Regular cardiac myocyte (primary cell): ENCODE measurements at places on chromosomes 6 and 20. TPM values are rescaled to one million over a fixed set of nuclear protein-coding genes. Genes with fewer than 3 reads are reported as not detected.

ESR1 gene
- 0.77 and 1.1 TPM in 2 replicates for total RNA-seq

TFAP2A gene
- 0.85 TPM in 1 of 2 replicates, not detected in the other for total RNA-seq

SLC17A1 gene
- total RNA-seq = not detected in 2 replicates

ARMH2 gene
- not detected in 2 replicates for total RNA-seq

OOEP gene
- not detected in 2 replicates for total RNA-seq

HAO1 gene
- not detected in 2 replicates for total RNA-seq

SAMD5 gene
- total RNA-seq = under 0.01 TPM in 2 replicates

VGLL2 gene
- total RNA-seq = not detected in 2 replicates

C20orf202 gene
- total RNA-seq = not detected in 2 replicates

VSTM2L gene
- total RNA-seq = 2.5 and 3.7 TPM in 2 replicates

CHRNA4 gene
- not detected in 2 replicates for total RNA-seq

TMEM217 gene
- total RNA-seq = 1.2 and 2.5 TPM in 2 replicates

RAET1L gene
- total RNA-seq = not detected in 2 replicates

JPH2 gene
- total RNA-seq = 0.96 and 2.5 TPM in 2 replicates

CYP39A1 gene
- under 0.01 and 1.1 TPM in 2 replicates for total RNA-seq

TMC2 gene
- not detected in 2 replicates for total RNA-seq

EPPIN gene
- not detected in 2 replicates for total RNA-seq

ANGPT4 gene
- under 0.01 TPM in 1 of 2 replicates, not detected in the other for total RNA-seq

SLC22A1 gene
- under 0.01 and 0.38 TPM in 2 replicates for total RNA-seq

STAU1 gene
- 32.4 and 40.5 TPM in 2 replicates for total RNA-seq

C6orf15 gene
- total RNA-seq = not detected in 2 replicates

GPANK1 gene
- 14.1 and 22.2 TPM in 2 replicates for total RNA-seq

KCNQ2 gene
- 0.19 TPM in 1 of 2 replicates, not detected in the other for total RNA-seq

PRSS35 gene
- total RNA-seq = 1.7 and 4.8 TPM in 2 replicates

WFDC5 gene
- not detected in 2 replicates for total RNA-seq

NR2E1 gene
- total RNA-seq = not detected in 2 replicates

OR2B3 gene
- not detected in 2 replicates for total RNA-seq

C20orf141 gene
- not detected in 2 replicates for total RNA-seq

MTHFD1L gene
- 72.9 and 86.8 TPM in 2 replicates for total RNA-seq

PAX1 gene
- total RNA-seq = not detected in 2 replicates

GABRR1 gene
- total RNA-seq = not detected in 2 replicates

RRBP1 gene
- 209 and 235 TPM in 2 replicates for total RNA-seq

MLN gene
- not detected in 2 replicates for total RNA-seq

EBF4 gene
- under 0.01 and 0.56 TPM in 2 replicates for total RNA-seq

SLC22A7 gene
- total RNA-seq = not detected in 2 replicates

GSTA2 gene
- total RNA-seq = not detected in 2 replicates

CALHM4 gene
- total RNA-seq = 0.19 and 0.28 TPM in 2 replicates
